Keratinocyte (primary cell): ENCODE measurements at places on chromosomes 1 and 21.

DNA sequence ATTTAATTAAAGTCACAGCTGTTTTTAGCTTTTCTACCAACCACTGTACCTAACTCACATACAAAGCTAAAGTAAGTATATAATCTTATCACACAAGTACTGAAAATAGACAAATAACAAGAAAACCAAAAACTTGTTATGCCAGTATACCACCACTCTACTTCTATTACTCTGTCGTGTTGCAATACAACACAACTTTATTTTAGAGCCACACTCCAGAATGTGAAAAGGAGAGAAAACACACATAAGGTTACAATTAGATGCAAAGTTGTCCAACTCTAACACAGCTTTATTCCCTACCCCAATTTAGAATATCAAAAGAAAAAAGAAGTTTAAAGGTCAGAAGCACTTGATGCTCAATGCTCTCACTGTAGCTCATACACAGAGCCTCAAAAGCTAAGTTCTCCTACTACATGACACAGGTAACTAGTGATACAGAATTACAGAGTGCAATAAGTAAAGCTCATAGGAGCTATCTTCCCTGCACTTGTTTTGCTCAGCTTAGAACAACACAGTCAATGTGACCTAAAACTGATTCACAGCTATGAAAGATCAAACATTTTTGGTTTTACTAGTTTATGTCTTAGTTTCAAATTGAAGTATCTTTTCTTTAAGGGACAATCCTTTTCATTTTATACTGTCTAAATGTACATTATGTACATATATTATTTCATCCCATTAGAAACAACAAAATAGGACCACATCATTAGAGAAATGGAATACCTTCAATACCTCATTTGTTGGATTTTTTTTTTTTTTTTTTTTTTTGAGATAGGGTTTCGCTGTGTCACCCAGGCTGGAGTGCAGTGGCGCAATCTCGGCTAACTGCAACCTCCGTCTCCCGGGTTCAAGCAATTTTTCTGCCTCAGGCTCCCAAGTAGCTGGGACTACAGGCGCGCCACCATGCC lies 29.2 kb downstream of the EYA3 start:
- no peak for DNase-seq

GRCh38 chr1:191125950-191126349 lies 648.3 kb upstream of the BRINP3 start:
- no peak for DNase-seq

DNA sequence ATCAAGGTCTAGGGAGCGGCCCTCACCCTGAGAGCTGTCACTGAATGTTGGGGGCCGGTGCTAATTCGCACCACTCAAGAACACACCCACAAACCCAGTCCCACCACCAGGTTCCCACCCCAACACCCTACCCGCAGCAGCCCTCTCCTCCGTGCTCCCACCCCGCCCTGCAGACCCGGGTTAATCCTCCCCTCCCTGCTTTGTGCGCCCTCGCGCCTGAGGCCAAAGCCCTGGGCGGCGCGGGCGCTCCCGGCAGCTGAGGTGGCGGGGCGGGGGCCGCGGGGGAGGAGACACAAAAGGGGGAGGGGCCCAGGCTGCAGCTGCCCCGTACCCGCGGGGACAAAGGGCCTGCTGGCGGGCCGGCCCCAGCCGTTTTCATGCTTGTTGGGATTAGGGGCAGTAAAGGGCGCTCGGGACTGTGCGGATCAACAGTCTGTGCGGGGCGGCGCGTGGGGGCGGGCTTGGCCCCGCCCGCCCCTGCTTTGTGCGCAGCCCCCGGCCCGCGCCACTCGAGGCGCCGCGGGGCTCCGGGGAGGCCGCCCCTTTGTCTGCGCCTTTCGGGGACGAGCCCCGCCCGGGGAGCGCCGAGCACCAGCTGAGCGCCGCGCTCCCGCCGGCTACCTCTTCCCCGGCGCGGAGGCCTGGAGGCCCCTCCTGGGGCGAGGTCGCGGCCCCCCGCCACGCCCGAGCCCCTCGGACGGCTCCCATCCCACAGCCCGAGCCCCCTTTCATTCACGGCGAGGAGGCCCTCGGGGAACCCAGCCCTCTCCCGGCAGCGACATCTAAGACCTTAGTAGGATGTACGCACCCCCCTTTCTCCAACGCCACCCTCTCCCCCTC lies 10.9 kb downstream of the C1orf216 start:
- DNase-seq: no peak

- DNase-seq: no peak
These were observed 12.7 kb upstream of the CD101 start for GRCh38 chr1:116988908-116989307.

GRCh38 chr1:31155216-31155806 lies 84.4 kb downstream of the NKAIN1 start:
- peak; percentile 40 for DNase-seq

DNA sequence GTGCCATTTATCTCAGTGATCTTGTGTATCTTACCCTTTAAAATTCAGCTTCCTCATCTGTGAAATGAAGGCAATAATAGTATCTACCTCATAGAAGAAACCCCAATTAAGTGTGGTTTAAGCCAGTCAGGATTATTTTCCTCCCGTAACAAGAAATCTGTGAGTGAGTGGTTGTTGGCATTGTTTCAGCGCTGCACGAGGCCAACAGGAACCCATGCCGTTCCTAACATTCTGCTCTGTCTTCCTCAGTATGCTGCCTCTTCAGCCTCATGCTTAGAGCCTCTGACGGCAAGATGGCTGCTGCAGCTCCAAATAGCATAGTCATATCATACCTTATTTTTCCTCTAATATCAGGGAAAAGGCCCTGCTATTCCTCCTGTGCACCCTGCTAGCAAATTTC lies 289.7 kb downstream of the TM2D1 start:
- no peak for DNase-seq

- no peak for DNase-seq
These were observed 200.4 kb downstream of the HMCN1 start for GRCh38 chr1:185934476-185935189.

GRCh38 chr1:228039986-228040385 lies 33.2 kb downstream of the WNT3A start:
- DNase-seq: no peak
